Fibroblast of gingiva (primary cell): ENCODE measurements at places on chromosomes 2 and 18.
A peak's percentile ranks its signal among the peaks of the same experiment; 100 is the strongest.

GRCh38 chr18:22170421-22171257, 1.2 kb downstream of the GATA6 start:
- DNase-seq, result peak; percentile 48

- DNase-seq, result peak; percentile 69
Measured at GRCh38 chr18:9951022-9951859, 37.4 kb downstream of the VAPA start.

GRCh38 chr2:196274387-196274809, 103.0 kb upstream of the STK17B start:
- peak; percentile 58 for DNase-seq

DNA sequence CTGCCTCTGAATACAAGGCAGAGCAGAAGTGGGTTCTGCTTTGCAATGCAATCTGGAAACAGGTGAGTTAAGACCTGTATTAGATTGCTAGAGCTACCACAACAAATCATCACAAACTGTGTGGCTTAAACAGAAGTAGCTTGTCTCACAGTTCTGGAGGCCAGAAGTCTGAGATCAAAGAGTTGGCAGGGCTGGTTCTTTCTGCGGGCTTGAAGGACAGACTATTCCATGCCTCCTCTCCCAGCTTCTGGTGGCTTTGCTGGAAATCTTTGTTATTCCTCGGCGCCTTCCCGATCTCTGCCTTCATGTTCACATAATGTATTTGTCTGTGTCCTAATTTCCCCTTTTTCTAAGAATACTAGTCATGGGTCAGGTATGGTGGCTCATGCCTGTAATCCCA, 58.4 kb downstream of the SAP130 start:
- no peak for DNase-seq

DNA sequence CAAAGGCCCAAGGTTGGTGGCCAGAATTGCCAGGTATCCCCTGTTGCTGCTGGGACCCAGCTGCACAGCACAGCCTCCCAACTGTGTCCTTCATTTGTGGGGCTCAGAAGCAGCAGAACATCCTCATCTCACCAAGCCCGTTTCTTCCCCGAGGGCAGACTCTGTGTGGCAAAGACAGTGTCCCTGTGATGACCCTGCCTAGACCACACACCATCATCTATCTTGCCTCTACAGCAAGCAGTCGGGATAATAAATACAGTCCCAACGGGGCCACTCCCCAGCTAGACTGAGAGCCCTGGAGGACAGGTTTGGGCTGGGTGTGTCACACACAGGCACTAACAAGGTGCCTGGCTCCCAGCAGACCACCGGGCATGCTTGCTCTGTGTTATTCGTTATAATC, 93.4 kb downstream of the PTGR3 start:
- DNase-seq, result no peak

DNA sequence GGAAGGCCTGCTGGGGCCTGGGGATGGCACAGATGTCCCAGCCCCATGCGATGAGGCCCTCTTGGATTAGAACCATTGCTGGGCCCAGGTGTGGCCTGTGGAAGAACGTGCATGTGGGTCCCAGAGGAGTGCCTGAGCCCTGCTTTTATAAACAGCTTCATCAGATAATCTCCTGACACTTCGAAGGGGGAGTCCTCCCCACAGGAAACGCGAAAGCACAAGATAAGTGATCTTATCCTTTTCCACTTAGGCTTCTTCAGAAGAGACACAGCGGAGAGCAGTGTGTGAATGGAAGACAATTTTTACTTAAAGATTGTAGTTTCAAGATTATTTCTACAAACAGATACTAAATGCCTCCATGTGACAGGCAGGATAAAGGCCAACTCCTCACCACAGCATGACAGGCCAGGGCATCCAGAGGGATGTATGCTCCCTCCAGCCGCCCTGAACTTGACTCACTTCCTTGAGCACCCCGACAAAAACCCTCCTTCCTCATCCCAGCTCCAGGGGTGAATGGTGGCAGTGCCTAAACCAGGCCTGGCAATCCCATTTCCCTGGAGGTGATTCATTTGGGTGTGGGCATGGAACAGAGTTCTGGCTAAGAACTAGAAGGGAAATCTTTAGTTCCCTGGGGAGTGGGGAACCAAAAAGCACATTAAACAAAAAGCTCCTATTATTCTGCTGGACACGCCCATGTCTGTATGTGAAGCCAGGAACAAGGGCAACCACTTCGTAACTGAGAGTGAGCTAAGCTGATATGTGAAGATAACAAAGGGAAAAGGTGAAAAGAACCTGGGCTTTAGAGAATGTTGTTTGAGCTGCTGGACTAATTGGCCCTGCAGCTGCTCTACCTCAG, 56.2 kb upstream of the TMEM163 start:
- DNase-seq, result no peak

GRCh38 chr2:15040429-15041084, 408.0 kb downstream of the LRATD1 start:
- no peak for DNase-seq

DNA sequence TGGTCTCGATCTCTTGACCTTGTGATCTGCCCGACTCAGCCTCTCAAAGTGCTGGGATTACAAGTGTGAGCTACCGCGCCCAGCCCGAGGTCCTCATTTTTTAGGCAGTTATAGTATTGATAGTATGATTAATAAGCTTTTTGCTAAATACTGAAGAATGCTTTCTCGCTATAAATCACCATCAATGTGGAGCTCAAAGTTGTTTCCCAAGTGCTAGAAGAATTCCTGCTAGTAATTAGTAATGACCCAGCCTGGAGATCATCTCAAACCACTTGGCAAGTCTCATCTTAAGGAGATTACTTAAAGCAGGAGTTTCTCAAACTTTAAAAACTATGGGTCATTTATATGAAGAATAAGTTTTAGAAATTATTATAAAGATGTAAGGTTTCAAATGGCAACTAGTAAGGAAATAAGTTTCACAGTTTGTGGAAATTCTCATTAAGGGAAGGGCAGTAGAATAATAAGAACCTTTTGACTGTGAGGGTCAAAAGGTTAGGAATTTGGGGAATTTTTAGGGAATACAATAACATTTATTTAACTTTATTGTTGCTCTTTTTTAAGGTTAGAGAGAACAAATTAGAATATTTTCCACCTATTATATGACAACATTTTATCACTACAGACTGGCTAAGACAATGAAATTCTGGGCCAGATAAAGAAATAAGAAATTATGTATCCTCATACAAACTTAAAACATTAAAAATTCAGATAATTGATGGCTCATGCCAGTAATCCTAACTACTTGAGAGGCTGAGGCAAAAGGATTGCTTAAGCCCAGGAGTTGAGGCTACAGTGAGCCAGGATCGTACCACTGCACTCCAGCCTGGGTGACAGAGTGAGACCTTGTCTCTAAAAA, 148.6 kb upstream of the MAP3K20 start:
- peak; percentile 14 for DNase-seq

GRCh38 chr2:19786408-19787058, 115.2 kb downstream of the TTC32 start:
- peak; percentile 81 for DNase-seq

DNA sequence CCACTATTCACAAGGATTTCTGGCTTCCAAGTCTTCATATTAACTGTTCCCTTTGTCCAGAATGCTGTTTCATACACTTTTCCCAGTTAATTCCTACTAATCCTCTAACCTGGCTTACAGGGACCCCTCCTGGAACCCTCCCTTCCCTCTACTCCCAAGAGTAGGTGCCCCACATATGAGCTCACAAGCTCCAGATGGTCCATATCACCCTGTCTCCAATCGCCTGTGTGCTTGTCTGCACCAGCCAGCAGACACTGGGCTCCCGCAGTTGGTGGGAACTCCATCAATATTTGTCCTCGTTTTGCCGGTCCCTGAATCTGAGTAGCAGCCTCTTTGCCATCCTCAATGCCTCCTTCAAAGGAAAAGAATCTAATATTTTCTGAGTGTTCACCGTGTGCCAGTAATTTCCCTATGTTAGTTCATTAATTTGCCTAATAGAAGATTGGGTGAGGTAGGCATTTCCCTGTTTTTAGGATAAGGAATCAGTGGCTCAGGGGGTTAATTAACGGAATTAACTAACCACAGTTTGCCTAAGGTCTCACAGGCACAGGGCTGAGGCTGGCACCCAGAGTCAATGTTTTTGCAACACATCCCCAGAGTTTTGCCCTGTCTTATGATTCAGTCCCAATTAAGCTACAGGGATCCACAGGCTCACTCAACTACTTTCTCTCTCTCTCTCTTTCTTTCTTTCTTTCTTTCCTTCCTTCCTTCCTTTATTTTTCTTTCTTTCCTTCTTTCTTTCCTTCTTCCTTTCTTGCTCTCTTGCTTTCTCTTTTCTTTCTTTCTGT, 141.6 kb upstream of the CYP1B1 start:
- DNase-seq, result no peak

GRCh38 chr2:112803691-112804521, 19.6 kb upstream of the IL1A start:
- peak; percentile 25 for DNase-seq

DNA sequence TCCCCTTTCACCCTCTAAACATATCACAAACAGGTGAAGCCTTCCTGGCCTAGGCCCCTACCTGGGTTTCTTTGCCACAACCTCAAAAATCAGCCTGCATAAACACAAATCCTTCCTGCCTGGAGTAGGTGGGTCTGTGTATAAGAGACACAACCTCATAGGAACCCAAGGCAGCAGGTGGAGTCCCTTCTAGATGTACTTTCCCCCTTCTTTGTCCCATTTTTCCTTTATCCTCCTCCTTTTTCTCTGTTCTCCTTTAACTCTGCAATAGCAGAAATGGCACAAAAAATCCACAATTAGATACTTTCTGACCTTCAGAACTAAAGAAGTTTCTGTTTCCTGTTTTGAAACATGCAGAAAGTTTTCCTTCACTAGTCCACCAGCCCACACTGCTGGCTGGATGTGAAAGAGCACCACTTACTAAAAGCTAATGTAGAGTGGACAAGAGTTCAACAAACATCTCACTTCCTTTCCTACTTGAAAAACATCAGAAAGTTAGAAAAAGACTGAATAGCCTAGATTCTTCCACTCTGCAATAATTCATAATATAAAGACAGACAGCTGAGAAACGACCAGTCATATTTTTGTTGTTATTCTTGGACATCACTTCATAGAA, 11.2 kb downstream of the SLC40A1 start:
- peak; percentile 25 for DNase-seq

- no peak for DNase-seq
Measured at GRCh38 chr18:48934723-48935432, 15.9 kb downstream of the SMAD7 start.

- DNase-seq, result no peak
Measured at GRCh38 chr2:105593221-105593967, 151.3 kb upstream of the NCK2 start.

- no peak for DNase-seq
Measured at GRCh38 chr18:40473221-40474029, 1481.6 kb upstream of the PIK3C3 start.

DNA sequence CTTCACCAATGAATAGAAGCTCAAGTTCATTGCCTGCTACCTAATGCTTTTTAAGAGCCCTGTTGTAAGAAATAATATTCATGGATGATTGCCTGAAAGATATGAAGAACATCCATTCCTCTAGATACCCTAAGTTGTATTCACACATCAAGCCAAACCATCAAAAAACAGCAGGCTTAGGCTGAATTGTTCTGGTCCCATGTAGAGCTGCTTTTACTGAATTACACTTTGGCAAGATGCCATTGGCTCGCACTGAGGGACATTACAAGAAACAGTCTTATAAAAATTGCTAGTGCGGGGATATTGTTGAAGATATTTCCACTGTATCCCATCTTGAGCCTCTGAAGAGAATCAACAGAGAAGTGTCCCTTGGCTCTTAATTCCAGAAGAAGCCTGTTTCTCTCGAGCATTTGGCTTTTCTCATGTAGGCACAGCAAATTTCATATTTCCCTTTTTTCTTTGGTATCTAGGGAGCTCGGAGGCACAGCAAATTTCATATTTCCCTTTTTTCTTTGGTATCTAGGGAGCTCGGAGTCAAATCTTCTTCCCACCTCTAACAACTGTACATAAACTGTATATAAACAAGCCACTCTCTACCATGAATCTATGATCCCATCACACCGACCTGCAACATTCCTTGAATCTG, 107.5 kb downstream of the COLEC12 start:
- DNase-seq, result no peak

DNA sequence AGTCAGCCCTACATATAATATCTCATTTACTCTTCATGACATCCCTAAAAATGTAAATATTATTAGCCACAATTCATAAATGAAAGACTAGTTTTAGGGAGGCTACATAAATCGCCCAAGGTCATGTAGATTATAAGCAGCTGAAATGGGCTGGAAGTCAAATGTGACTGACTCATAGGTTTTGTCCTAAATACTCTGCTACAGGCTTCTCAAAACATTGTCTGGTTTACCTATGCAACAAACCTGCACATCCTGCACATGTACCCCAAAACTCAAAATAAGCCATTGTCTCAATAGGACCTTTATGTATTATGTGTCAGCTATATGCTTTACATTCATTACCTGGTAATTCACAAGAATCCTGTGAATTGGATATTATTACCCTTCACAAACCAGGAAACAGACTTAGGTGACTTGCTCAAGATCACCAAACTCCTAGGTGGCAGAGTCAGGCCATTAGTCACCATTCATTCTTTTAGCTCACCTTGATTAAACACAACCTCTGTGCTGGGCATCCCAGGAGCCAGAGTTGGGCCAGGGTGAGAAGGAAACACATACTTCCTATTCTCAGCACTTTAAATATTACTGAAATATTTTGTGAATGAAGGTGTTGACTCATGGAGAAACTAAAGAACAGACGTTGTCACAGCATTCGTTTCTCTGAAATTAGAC, 69.4 kb upstream of the CPO start:
- no peak for DNase-seq

GRCh38 chr2:155368934-155369333, 670.4 kb downstream of the KCNJ3 start:
- no peak for DNase-seq

DNA sequence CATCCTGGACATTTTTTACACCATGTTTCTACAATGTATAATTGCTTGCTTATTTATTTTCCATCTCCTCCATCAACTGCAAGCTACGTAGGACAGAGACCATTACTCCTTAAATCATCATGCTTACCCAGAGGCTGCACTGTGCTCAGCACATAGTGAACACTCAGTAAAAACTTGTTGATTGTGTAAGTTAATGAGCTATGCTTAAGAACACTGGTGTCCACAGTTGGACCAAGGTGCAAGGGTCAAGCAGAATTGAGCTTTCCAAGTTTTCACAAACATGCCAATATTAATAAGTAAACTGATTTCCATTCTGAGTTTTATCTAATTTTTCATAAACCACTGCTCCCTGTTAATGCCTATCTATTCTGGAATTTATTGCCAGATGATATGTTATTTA, 464.2 kb upstream of the TCF4 start:
- no peak for DNase-seq

DNA sequence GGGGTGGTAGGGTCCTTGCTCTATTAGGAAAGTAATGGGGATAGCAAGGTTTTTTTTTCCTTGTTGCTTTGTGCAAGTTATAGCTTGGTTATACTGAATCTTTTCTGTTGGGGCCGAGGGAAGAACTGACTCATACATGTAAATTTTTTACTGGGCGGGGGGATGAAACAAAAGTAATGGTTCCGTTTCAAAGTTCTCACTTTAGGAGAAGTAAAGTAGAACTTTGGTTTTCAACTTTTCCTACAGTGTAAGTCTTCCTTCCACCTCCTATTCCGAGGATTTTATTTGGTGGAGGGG, 1.1 kb downstream of the AFTPH start:
- DNase-seq, result peak; percentile 3
